ENCODE measurements at places on chromosomes 13 and 19.

- DNase-seq = no peak
These were observed 186.2 kb upstream of the PCDH9 start for GRCh38 chr13:67416047-67416925.

DNA sequence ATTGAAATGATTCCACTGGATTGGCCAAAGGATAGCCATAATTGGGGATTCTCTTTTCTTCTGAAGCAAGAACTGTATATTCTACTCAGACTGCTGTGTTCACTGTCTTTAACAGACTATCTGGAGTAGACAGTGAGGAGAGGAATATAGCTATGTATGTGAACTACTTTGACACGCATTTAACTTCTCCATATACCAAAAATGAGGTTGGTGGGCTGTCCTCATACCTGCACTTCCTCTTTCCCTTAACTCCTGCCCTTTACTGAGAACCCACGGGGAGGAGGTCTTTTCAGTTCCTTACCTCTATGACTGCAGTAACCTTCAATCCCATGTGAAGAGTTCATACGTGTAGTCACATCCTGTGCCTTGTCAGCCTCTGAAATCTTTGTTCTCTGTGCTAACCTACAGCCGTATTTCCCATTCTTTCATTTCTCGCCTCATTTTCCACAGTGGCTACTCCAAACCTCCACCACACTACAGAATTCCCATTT is 305.8 kb downstream of the MTUS2 start:
- no peak for DNase-seq

- no peak for DNase-seq
These were observed 23.6 kb downstream of the SOHLH2 start for GRCh38 chr13:36190771-36191170.

GRCh38 chr13:31204592-31204991 is 4.8 kb downstream of the B3GLCT start:
- peak; percentile 10 for DNase-seq

GRCh38 chr13:39016787-39017186 is 21.1 kb downstream of the PROSER1 start:
- no peak for DNase-seq

DNA sequence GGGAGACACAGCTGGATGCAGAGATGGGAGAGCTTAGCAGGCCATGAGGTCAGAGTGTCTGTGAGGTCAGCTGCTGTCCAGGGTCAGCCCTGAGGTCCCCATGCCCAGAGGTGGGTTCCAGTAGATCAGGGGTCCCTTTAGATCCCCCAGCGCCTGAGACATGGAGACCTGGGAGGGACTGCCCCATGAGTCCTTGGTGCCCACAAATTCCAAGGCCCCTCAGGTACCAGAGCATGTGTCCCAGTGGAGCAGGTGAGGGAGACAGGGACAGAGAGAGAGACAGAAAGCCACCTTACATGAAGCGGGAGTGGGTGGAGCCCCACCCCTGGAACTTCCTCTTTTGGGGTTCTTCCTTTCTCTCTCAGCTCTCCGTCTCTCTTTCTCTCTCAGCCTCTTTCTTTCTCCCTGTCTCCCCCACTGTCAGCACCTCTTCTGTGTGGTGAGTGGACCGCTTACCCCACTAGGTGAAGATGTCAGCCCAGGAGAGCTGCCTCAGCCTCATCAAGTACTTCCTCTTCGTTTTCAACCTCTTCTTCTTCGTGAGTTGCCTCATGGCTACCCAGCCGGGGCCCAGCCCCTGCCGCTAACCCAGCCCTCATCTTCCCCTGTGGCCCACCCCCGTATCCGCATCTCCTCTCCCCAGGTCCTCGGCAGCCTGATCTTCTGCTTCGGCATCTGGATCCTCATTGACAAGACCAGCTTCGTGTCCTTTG is at the start of gene CD37:
Gene CD37, plus strand, starts transcription at position 336 of the 713 bp plus-strand sequence. Its CDS starts 135 bp downstream, at position 471.
- peak; percentile 30 for DNase-seq

DNA sequence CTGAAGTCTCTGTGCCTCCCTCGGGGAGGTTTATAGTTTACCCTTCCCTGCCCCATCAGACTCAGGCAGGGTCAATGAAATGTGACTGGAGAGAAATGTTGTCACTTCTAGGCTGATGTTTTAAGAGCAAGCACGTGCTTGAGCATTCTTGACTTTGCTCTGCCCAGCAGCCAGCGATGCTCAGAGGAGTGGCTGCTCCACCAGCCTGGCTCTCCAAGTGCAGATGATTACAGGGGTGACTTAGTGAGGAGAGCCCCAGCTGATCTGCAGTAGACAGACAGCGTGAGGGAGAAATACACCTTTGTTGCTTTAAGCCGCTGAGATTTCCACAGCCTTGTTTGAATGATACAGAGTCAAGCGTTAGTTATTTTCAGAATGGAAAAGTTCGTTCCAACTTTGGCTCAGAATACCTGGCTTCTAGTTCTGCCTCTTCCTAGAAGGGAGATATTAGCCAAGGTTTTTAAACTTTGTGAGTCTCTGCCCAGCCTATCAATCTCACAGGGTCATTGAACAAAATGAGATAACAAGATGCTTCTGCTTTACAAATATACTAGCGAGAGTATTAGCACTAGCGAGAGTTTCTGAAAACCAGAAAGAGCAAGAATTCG is 143.6 kb downstream of the OXGR1 start:
- no peak for DNase-seq

DNA sequence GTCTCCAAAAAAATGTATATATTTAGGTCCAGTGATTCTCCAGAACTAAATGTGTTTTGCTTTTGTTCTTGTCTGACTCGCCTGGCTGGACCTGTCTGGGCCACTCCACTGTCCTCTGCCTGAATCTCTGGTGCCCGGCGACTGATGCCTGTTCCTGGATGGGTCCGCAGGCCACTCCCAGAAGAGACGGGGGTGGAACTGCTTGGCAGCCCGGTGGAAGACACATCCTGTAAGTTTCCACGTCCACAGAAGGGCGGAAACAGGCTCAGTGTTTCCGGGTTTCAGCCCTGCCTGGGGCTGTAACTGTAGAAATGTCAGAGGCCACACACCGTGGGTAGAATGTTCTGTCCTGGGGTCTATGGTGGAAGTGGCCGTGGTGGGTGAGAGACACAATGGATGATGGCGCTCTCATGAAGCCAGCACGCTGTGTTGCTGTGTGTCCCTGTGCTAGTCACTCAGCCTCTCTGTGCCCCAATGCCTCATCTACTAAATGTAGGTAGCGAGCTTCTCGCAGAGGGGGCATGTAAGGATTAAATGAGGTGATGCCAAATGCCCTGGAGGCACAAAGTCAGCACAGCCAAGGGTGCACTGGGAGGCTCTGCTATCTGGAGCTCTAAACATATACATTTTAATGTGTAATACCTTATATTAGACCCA is 22.0 kb downstream of the ATCAY start:
- no peak for DNase-seq

DNA sequence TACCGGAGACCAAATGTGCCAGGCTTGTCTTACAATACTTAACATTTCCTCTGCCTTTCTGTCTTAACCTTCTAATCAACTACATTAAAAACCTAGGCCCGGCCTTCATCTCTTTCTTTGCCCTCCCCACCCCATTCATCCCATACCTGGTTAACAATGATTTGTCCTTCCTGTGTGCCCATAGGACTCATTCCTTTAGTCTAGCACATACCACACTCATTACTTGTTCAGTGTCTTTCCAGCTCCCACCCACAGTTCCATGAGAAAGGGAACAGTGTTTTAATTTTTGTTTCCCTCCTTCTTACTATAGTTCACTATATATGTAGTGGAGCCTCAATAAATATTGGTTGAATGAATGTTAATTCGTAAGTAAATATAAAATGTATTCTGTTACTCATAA is 2.4 kb downstream of the CLN5 start:
- DNase-seq = no peak

GRCh38 chr13:28110414-28110813 is 10.0 kb upstream of the FLT3 start:
- no peak for DNase-seq

GRCh38 chr19:48959341-48960239 is 4.9 kb downstream of the BAX start:
- no peak for DNase-seq

- no peak for DNase-seq
These were observed 46.6 kb downstream of the HTR2A start for GRCh38 chr13:46850214-46850613.
